ENCODE measurements at places on chromosomes 5 and 9. TPM values are rescaled to one million over a fixed set of nuclear protein-coding genes. Genes with fewer than 3 reads are reported as not detected.
A peak's percentile ranks its signal among the peaks of the same experiment; 100 is the strongest.

TAF1L gene
- total RNA-seq: not detected

XPA gene
- total RNA-seq: 12.3 TPM

GRCh38 chr5:68287976-68288706 lies 72.6 kb downstream of the PIK3R1 start:
- peaks cover 43% of the 10 kb centered on the region for H3K4me1 ChIP-seq
- DNase-seq: peak; percentile 72
- H3K27me3 ChIP-seq: no peaks in the 10 kb centered on the region
- peak overlapping the region; percentile 94 for H3K27ac ChIP-seq
- no peaks in the 10 kb centered on the region for H3K36me3 ChIP-seq
- H3K4me3 ChIP-seq: peak overlapping the region; percentile 91

DNA sequence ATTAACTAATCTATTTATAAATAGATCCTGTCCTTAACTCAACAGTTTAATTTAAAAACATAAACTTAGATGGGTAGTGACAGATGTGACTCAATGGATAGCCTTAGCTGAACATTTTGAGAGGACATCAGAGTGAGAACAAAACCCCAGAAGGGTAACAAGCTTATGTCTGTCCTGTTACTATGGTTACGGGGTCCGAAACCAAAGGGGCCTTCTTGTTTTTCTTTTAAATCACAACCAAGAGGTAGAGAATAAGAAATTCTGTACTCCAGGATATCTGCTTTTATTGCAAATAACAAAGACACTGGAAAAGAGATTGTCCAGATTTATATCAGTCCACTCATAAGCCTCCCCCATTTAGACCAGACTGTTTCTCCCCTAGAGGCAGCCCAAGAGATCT lies 612.1 kb downstream of the MTRR start:
- no peak overlapping the region for H3K4me3 ChIP-seq
- no peaks in the 10 kb centered on the region for H3K4me1 ChIP-seq
- H3K27me3 ChIP-seq: no peaks in the 10 kb centered on the region
- DNase-seq: no peak

GRCh38 chr5:3537942-3538341 lies 57.7 kb upstream of the IRX1 start:
- no peaks in the 10 kb centered on the region for H3K27me3 ChIP-seq
- DNase-seq: no peak
- peaks cover 7% of the 10 kb centered on the region for H3K36me3 ChIP-seq
- no peaks in the 10 kb centered on the region for H3K4me1 ChIP-seq

GRCh38 chr5:79456400-79456799 lies 57.5 kb downstream of the HOMER1 start:
- H3K27me3 ChIP-seq: no peaks in the 10 kb centered on the region
- H3K4me3 ChIP-seq: no peak overlapping the region
- H3K4me1 ChIP-seq: no peaks in the 10 kb centered on the region

- H3K27me3 ChIP-seq: peaks cover 12% of the 10 kb centered on the region
- peak overlapping the region; percentile 84 for H3K4me3 ChIP-seq
- no peaks in the 10 kb centered on the region for H3K36me3 ChIP-seq
- peaks cover 11% of the 10 kb centered on the region for H3K4me1 ChIP-seq
- no peak for DNase-seq
- H3K27ac ChIP-seq: no peak overlapping the region
Observed at GRCh38 chr5:95283022-95283615, 1.8 kb downstream of the MCTP1 start.
